ENCODE measurements at places on chromosomes 5 and 9.

DNA sequence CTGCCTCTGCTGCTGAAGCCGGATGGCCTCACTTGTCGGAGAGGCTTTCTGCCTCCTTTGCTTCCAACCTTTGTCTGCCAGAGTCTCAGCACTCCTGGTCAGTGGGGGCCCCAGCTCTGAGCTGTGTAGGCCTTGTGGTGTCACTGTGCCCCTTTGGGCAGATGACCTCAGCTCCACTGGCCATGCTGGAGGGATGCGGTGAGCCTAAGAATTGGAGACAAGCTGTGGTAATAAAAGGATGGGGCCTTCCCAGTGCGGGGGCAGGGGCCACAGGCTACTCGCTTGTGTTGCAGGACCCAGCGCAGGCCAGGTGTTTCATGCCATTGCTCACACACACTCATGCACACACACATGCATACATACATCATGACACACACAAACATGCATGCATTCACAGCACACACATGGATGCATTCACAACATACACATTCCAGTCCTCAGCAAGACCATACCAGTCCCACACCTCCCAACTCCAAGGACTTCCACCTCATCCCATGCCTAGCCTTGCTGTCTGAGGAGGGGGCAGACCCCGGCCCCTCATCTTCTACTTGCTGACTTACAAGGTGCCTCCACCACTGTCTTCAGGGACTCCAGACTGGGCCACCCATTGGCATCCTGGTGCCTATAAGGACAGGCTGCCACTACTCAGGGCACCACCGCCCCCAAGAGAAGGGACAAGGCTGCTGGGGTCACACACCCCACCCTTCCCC is 237.7 kb downstream of the SYK start:
- ATAC-seq, result no peak

DNA sequence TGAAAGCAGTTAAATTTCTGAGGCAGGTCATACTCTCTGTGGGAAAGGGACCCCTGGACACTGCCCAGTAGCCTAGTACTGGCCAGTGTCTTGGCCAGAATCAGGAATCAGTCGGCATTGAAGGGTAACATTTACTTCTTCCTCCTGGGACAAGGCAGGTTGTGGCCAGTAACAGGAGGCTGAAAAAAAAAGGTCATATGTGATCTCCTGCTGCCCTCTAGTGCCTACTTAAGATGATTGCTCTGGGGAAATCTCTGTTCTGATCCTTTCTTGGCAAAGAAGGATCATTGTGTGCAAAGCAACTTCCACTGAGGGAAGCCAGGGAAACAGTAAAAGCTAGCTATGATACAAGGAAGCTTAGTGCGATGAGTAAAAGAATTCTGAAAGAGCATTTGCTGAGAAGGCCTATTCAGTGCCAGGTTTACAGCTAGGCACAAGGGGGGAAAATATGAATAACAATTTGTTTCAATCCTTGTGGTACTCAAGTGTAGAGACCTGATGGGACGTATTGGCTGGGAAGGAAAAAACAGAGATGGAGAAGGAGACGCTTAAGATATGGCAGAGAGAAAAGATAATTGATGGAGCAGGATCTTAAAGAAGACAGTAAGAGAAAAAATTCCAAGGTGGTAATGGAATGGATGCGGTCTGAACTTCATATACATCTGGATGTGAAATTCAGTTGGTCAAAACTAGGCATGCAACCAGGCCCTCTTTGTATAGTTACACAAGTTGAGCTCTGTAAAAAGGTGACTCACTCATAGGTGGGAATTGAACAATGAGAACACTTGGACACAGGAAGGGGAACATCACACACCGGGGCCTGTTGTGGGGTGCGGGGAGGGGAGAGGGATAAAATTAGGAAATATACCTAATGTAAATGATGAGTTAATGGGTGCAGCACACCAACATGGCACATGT is 25.8 kb upstream of the TRIM32 start:
- peak; percentile 39 for ATAC-seq

DNA sequence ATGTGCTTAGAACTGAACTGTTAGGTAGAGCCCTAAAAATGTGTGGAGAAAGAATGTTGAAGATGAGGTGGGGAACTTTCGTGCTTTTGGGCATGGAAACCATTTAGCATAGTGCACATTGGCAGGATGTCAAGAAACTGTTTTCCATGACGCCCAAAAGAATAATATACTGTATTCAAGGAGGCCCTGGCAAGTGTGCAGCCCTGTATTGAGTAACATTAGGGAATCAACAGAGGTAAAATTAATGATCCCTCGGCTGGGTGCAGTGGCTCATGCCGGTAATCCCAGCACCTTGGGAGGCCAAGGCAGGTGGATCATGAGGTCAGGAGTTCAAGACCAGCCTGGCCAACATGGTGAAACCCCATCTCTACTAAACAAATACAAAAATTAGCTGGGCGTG is 20.9 kb upstream of the PLIN2 start:
- ATAC-seq, result no peak

DNA sequence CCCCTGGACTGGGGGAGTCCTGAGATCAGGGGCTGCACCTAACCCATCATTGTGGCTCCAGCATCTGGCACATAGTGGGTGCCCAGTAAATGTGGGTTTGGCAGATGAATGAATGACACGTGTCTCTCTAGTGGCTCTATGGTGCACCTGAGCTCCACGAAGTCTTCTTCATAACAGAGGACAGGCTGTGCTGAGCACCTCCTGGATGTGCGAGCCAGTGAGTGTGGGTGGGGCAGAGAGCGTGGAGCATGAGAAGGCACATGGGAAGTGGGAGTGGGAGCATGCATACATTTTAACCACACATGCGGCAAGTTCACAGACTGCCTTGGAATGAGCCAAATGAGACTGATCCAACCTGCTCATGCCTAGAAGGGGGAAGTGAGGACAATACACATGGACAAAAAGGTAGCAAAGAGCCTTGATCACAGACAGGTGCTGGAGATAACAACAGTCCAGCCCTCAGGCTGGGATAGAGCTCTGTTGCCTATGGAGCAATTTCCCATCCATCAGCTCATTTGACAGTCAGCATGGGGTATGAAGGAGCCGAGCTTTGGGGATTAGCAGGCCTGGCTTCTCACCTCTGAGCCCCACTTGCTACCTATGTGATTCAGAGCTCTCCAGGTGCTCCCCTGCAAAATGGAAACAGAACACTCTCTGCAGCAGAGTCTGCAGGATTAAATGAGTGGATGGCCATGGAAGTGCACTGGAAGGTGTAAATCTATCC is 76.2 kb upstream of the TBC1D2 start:
- no peak for ATAC-seq

DNA sequence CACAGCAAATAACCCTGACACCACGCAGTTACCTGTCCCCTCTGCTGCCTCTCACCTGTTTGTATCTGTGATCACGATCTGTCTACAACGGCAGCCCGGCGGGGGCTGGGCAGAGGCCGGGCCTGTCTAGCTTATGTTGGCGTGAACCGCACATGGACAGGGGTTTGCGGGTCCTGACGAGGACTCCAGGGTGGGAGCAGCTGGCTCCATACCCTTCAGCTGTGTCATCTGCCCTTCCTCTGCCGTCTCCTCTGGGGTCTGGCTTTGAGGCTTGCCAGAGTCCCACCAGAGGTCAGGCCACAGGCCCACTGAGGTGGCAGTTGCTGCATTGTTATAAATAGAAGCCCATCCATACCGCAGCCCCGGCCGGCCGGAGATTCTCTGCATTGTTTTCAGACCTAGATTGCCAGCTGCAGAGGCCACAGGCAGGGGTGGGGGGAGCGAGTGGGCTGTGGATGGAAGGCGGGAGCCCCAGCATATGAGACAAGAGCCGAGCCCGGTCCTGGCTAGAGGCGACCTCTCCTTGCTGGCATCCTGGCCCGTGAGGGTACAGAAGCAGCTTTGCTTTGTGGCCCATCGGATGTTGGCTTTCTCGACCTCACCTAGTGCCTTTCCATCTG is 37.8 kb downstream of the FAM78A start:
- ATAC-seq, result peak; percentile 2
